ENCODE measurements at places on chromosomes 7 and 10.

- DNase-seq, result peak; percentile 99
Measured at GRCh38 chr7:2641406-2642393, 9.9 kb downstream of the TTYH3 start.

DNA sequence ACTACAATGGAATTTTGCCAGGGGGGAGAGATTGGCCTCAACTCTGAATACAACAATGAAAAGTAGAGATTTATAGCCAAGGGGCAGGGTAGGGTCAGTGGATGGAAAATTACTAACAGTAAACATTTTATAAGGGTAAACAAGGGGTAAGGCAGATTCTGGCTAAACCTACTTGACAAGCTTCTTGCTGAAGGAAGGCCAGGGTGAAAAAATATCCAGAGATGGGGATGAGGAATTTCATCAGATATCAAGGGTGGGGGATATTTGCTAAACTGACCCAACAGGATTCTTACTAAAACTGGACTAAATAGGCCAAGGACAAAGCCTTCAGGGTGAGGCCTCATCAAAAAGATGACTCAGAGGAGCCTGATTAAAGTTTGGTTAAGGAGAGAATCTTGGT, 156.3 kb downstream of the RTKN2 start:
- DNase-seq, result no peak

- peak; percentile 28 for DNase-seq
Measured at GRCh38 chr10:100327007-100327717, 2.9 kb downstream of the PKD2L1 start.

DNA sequence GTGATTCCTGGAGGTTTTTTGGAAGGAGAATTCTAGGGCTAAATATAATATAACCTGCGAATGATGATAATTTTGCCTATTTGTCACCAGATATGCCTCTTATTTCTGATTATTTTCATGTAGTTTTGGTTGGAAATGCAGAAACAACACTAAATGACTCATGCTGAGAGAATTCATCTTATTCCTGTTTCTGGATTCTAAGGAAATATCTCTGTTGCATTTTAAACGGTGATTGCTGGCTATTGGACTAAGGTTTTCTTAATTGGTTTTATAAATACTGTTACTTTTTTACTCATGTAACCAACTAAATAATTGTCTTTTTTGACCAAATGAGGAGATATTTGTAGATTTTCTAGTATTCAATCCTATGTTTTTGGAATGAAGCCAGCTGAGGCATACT, 204.9 kb upstream of the NPSR1 start:
- peak; percentile 1 for DNase-seq

DNA sequence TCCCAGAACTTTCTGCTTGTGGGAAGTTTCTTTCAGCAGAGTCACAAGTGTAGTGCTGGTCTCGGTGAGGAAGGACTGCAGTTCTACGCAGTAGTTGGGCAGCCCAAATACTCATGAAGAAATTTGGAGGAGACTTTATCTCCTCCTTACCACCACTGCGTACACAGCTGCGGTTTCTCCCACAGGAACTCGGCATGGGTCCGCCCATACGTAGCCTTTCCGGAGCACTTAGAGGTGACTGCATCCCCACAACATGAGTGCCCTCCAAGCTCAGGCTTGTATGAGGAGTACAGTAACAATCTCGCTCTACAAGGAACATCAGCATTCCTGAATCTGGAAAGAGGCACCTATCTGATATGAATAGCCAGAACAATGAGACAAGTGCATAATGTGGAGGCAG, 549.2 kb upstream of the SEMA3D start:
- no peak for DNase-seq
